CD14-positive monocyte (primary cell): ENCODE measurements at places on chromosomes 1 and 21.

- H3K4me1 ChIP-seq = no peaks in the 10 kb centered on the region
- no peak overlapping the region for H3K4me3 ChIP-seq
- no peak for DNase-seq
- H3K27me3 ChIP-seq = no peaks in the 10 kb centered on the region
These were observed 1145.1 kb upstream of the NCAM2 start for GRCh38 chr21:19853061-19853460.

- H3K27me3 ChIP-seq = peaks cover 24% of the 10 kb centered on the region
- H3K4me1 ChIP-seq = peaks cover 7% of the 10 kb centered on the region
- DNase-seq = no peak
- H3K27ac ChIP-seq = no peak within 1 kb of the TSS
- H3K36me3 ChIP-seq = peaks cover 22% of the 10 kb centered on the region
These were observed at the start of gene TMEM269 for GRCh38 chr1:42784946-42785693. Gene TMEM269 (plus strand): TSS chr1:42784991. CDS start chr1:42789894, 4,903 bp downstream.

- DNase-seq = no peak
- no peaks in the 10 kb centered on the region for H3K36me3 ChIP-seq
- no peak overlapping the region for H3K4me3 ChIP-seq
- H3K27ac ChIP-seq = no peak overlapping the region
- H3K27me3 ChIP-seq = peaks cover 7% of the 10 kb centered on the region
These were observed 62.7 kb upstream of the GPR89A start for GRCh38 chr1:145545055-145545454.

- H3K36me3 ChIP-seq = peaks cover 58% of the 10 kb centered on the region
- no peak overlapping the region for H3K4me3 ChIP-seq
- no peaks in the 10 kb centered on the region for H3K27me3 ChIP-seq
- DNase-seq = no peak
- H3K27ac ChIP-seq = peak overlapping the region; percentile 48
- no peaks in the 10 kb centered on the region for H3K4me1 ChIP-seq
These were observed 13.2 kb downstream of the PSMD4 start for GRCh38 chr1:151267760-151268159.

- no peak overlapping the region for H3K4me3 ChIP-seq
- DNase-seq = no peak
- H3K27ac ChIP-seq = no peak overlapping the region
- H3K36me3 ChIP-seq = no peaks in the 10 kb centered on the region
- H3K27me3 ChIP-seq = peaks cover 20% of the 10 kb centered on the region
- peaks cover 17% of the 10 kb centered on the region for H3K4me1 ChIP-seq
These were observed 119.7 kb downstream of the PPIAL4G start for GRCh38 chr1:148363439-148363810.

GRCh38 chr1:158169105-158169504, 11.6 kb upstream of the CD1D start:
- no peaks in the 10 kb centered on the region for H3K36me3 ChIP-seq
- H3K27me3 ChIP-seq = no peaks in the 10 kb centered on the region
- no peak overlapping the region for H3K27ac ChIP-seq
- peaks cover 18% of the 10 kb centered on the region for H3K4me1 ChIP-seq
- DNase-seq = no peak

- H3K4me3 ChIP-seq = no peak overlapping the region
- H3K4me1 ChIP-seq = no peaks in the 10 kb centered on the region
- DNase-seq = no peak
- H3K36me3 ChIP-seq = no peaks in the 10 kb centered on the region
- H3K27me3 ChIP-seq = no peaks in the 10 kb centered on the region
These were observed 385.2 kb downstream of the DUSP10 start for GRCh38 chr1:221356693-221357092.

DNA sequence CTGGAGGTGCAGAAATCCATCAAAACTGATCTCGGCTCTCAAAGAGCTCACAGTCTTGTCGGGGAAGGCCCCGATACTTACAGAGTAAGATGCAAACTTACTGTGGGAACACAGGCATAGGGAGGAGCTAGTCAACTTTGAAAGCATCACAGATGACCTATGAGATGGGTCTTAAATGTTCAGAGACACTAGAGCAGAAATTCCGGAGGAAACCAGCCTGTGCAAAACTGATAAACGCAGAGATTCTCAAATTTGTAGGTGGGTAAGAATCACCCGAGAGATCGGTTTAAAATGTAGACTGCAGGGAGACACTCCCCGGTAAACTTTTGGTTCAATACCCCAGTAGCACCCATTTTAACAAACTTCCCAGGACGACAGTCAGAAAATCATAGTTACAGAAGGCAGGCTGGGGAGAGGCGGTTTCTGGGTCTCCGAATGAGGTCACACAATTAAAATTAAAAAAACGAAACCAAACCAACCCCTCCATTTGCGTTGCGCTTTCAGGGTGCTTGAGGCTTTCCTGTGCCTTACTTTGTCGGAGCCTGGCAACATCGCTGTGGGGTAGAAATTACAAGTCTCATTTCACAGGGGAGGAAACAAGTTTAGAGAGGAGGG, 755 bp upstream of the THRAP3 start:
- H3K36me3 ChIP-seq = peaks cover 21% of the 10 kb centered on the region
- peak; percentile 19 for DNase-seq
- H3K4me3 ChIP-seq = peak overlapping the region; percentile 88
- H3K27me3 ChIP-seq = no peaks in the 10 kb centered on the region

GRCh38 chr1:112698366-112699310, 8.3 kb downstream of the RHOC start:
- H3K27me3 ChIP-seq = no peaks in the 10 kb centered on the region
- H3K4me3 ChIP-seq = no peak overlapping the region
- H3K27ac ChIP-seq = no peak overlapping the region
- peaks cover 3% of the 10 kb centered on the region for H3K36me3 ChIP-seq
- H3K4me1 ChIP-seq = peaks cover 31% of the 10 kb centered on the region

GRCh38 chr1:244945109-244945671, 80.8 kb upstream of the HNRNPU start:
- peaks cover 8% of the 10 kb centered on the region for H3K4me1 ChIP-seq
- H3K27me3 ChIP-seq = no peaks in the 10 kb centered on the region
- H3K27ac ChIP-seq = no peak overlapping the region
- no peaks in the 10 kb centered on the region for H3K36me3 ChIP-seq

GRCh38 chr1:156461781-156462647, 38.6 kb downstream of the MEF2D start:
- no peaks in the 10 kb centered on the region for H3K27me3 ChIP-seq
- H3K4me1 ChIP-seq = peaks cover 11% of the 10 kb centered on the region
- H3K4me3 ChIP-seq = no peak overlapping the region
- DNase-seq = no peak
- peaks cover 25% of the 10 kb centered on the region for H3K36me3 ChIP-seq

GRCh38 chr1:13593511-13594131, 10.0 kb downstream of the PDPN start:
- peak overlapping the region; percentile 40 for H3K4me3 ChIP-seq
- H3K36me3 ChIP-seq = no peaks in the 10 kb centered on the region
- peak overlapping the region; percentile 84 for H3K27ac ChIP-seq

GRCh38 chr1:226659641-226660040, 79.4 kb downstream of the ITPKB start:
- no peaks in the 10 kb centered on the region for H3K27me3 ChIP-seq
- H3K27ac ChIP-seq = no peak overlapping the region
- no peak overlapping the region for H3K4me3 ChIP-seq
- no peak for DNase-seq
- H3K36me3 ChIP-seq = no peaks in the 10 kb centered on the region

DNA sequence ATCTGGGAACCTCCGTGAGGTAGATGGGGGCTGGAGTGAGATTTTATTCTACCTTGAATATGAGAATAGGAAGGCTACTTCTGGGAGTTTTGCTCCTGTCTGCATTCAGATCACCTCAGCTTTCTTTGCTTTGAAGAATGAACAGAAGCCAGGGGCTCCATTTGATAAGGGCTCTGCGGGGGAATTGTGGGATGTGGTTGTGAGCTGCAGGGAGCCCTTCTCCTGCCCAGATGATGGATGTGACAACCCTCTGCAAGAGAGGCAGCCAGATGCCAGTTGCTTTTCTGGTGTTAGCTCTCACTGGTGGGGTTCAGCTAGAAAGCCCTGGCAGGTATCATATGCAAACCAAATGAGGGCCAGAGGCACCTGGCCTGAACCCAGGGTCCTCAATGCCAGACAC, 21.5 kb downstream of the IER5 start:
- no peak overlapping the region for H3K4me3 ChIP-seq
- no peak overlapping the region for H3K27ac ChIP-seq
- H3K36me3 ChIP-seq = no peaks in the 10 kb centered on the region
- peaks cover 42% of the 10 kb centered on the region for H3K4me1 ChIP-seq
- DNase-seq = no peak

DNA sequence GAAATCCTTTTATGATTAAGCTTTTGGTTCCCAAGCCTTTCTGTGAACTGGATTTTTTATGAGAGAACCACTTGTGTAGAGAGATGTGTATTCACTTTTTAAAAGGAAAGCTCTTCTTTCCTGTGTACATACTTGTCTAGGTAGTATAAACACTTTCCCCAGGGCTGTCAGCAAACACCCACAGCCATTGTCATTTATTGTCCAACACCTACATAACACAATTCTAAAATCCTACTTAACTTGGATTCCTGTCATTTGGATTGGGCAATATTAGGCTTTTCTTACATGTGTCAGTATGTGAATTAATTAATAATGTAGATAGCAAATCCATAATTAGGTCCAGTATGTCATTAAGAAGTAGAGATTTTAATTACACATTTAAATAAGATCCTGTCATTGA, 12.3 kb downstream of the DDX20 start:
- H3K4me1 ChIP-seq = no peaks in the 10 kb centered on the region
- no peak overlapping the region for H3K4me3 ChIP-seq
- H3K27ac ChIP-seq = no peak overlapping the region
- no peak for DNase-seq

- no peaks in the 10 kb centered on the region for H3K4me1 ChIP-seq
- no peak for DNase-seq
- H3K27me3 ChIP-seq = no peaks in the 10 kb centered on the region
These were observed 210.1 kb upstream of the C1orf87 start for GRCh38 chr1:60283690-60284089.

- peak; percentile 86 for DNase-seq
- H3K36me3 ChIP-seq = peaks cover 36% of the 10 kb centered on the region
- H3K4me3 ChIP-seq = peak within 1 kb of the TSS; percentile 83
These were observed at the start of gene TXLNA for GRCh38 chr1:32179443-32180185. Gene TXLNA (plus strand): TSS chr1:32179675. CDS start chr1:32180346, 671 bp downstream.

- H3K27ac ChIP-seq = no peak overlapping the region
- H3K4me3 ChIP-seq = no peak overlapping the region
- no peak for DNase-seq
- no peaks in the 10 kb centered on the region for H3K4me1 ChIP-seq
These were observed 11.4 kb upstream of the LRRC3 start for GRCh38 chr21:44443891-44444285.

DNA sequence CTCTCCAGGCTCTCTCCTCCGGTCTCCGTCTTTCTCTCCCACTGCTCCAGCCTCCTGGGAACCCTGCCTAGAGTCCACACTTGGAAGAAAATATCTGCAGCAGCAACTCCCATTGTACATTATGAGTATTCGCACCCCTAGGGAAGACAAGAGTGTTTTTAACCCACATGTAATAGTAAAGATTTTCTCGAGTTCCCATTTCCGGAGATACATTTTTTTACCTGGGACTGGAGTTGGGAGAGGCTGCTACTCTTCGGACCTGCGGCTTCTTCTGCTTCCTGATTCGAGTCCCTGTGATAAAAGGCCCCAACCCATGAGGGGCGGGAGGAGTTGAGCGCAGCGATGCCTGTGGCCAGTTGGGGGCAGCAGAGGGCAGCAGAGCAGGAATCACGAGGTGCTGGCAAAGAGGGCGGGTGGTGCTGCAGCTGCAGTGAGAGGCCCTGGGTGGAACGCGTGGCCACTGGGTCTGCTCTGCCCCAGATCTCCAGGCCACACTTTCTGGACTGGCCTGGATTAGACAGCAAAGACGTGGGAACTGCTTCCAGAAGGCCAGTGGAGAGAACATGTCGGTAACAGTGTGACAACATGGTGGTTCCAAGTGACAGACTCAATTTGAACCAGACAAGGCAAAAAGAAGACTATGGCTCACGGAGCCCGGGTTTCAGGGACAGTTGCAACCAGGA, 221.0 kb upstream of the CSF3R start:
- no peaks in the 10 kb centered on the region for H3K4me1 ChIP-seq
- H3K27ac ChIP-seq = no peak overlapping the region
- no peaks in the 10 kb centered on the region for H3K36me3 ChIP-seq
- no peak overlapping the region for H3K4me3 ChIP-seq
- peak; percentile 44 for DNase-seq

DNA sequence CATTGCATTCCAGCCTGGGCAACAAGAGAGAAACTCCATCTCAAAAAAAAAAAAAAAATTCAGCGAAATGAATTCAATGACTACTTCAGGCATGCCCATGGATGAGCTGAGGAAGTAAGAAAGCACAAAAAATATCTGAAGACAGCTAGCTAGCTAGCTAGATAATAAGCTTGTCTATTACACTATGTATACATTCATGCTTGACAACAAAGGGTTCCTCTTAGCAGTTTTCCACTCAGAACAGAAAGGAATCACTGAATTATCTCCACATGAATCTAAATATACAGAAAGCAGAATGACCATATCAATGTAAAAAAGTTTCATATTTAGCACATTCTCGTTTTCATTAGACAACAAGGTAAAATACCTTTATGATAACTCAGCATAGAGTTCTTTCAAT, 32.1 kb downstream of the USP48 start:
- no peak overlapping the region for H3K27ac ChIP-seq
- H3K27me3 ChIP-seq = no peaks in the 10 kb centered on the region
- H3K4me1 ChIP-seq = no peaks in the 10 kb centered on the region

DNA sequence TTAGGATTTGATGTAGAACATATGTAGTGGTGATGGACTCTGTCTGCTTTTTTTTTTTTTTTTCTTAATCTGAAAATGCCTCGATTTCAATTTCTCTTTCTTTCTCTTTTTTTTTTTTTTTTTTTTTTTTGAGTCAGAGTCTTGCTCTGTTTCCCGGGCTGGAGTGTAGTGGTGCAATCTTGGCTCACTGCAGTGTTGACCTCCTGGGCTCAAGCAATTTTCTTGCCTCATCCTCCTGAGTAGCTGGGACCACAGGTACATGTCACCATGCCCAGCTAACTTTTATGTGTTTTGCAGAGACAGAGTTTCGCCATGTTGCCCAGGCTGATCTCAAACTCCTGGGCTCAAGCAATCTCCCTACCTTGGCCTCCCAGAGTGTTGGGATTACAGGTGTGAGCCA, 17.4 kb downstream of the MAST2 start:
- DNase-seq = no peak
- peaks cover 14% of the 10 kb centered on the region for H3K36me3 ChIP-seq
- no peak overlapping the region for H3K27ac ChIP-seq
- peaks cover 11% of the 10 kb centered on the region for H3K4me1 ChIP-seq

DNA sequence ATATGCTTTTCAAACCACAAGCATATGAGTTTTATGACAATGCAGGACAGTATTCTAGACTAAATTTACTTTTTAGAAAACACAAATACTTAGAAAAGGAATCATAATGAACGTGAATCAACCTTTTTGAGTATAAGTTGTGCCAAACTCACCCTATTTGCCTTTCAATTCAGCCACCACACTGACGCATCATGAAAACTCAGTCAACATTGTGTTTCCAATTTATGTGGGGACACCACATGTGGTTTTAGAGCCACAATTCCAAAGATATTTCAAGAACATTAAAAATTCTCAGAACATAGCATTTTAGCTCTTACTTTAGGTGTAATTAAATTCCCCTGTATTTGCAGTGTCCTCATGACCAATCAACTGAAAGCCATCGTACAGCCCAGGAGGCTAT, 118.8 kb downstream of the PTBP2 start:
- H3K27me3 ChIP-seq = no peaks in the 10 kb centered on the region
- no peaks in the 10 kb centered on the region for H3K4me1 ChIP-seq
- no peak overlapping the region for H3K4me3 ChIP-seq
- no peak for DNase-seq
- no peak overlapping the region for H3K27ac ChIP-seq
